ENCODE measurements at places on chromosomes 4 and X.

- DNase-seq = no peak
Observed at GRCh38 chr4:173883821-173884220, 353.8 kb upstream of the HAND2 start.

- DNase-seq = no peak
Observed at GRCh38 chr4:84594724-84595123, 11.8 kb downstream of the CDS1 start.

DNA sequence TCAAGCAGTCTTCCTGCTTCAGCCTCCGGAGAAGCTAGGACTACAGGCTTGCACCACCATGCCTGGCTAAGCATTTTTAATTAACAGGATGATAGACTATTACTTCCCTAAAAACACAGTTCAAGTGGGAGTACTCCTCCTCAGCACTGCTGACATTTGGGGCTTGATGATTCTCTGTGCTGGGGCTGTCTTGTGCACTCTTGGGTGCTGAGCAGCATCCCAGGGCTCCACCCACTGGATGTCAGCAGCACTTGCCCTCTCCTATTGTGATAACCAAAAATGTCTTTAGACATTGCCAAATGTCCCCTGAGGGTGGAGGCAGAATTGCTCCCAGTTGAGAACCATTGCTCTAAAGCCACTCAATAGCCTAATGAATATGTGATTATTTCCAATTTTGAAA lies 60.4 kb downstream of the CLCN4 start:
- DNase-seq = no peak

DNA sequence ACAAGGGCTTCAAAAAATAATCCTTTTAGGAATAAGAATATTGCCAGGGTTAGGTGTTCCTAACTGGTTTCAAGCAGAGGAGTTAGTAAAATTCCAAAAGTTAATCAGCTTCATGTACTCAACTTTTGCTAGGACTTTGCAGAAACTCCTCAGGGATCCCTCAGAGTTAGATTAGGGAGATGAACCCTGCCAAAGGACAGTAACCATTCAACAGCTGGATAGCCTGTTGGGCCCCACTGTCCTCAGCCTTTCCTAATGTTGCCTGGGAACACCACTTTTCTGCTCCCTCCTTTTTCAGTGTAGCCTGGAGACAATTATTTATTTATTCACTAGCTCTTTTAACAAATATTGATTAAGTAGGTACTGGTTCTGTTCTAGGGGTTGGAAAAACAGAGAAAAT lies 53.8 kb downstream of the NFKB1 start:
- no peak for DNase-seq

DNA sequence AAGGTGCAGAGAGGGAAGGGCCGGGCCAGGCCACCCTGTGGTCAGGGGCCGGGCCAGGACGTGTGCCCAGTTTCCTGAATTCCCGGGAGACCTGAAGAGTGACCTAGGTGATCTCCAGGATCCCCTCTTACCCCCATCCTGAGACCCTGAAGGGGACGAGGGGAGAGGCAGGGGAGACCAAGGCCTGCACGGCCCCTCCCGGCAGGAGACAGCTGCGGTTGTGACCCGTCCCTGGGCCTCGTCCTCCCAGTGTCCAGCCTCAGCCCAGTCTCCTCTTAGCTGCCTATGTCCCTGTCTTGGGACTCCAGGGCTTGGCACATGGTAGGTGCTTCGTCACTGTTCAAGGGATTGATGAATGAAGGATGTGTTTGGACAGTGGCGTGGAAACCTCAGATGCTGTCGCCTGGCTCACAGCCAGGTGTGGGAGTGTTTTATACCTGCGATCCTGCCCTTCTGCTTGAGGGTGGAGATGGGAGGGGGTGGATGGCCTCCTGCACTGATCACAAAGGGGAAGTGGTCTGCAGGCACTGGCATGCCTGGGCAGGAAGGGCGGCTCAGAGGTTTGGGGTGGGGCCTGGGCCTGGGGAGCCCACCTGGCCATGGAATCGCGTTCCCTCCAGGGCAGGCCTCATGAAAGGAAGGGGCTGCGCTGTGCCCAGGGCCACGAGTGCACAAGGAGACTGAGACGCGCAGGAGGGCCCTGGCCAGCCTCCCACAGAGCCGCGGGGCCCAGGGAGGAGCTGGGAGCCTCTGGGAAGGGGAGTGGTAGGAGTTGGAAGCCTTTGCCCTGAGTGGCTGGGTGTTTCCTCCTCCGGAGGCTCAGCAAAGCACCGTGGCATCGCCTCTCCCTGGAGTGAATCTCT lies 6.9 kb downstream of the SH3TC1 start:
- DNase-seq = no peak

DNA sequence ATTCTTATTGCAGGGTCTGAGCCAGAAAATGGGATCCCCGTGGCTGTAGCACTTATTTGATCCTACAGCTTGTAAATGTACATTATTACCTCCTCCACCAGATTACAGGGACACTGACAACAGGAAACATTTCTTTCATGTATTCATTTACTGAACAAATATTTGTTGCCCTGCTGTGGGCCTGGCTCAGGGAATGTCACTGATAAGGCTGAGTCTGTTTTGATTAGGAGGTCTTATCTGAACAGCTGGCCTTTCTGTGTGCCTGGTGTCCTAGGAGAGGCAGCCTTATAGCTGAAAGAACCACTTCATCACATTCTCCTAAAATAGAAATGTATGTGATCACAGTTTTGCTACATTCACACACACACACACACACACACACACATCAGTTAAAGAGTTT lies 45.5 kb upstream of the PROM1 start:
- no peak for DNase-seq

GRCh38 chrX:39012621-39013111 lies 211.4 kb downstream of the MID1IP1 start:
- DNase-seq = no peak
